ENCODE measurements at places on chromosomes 13 and 19.

DNA sequence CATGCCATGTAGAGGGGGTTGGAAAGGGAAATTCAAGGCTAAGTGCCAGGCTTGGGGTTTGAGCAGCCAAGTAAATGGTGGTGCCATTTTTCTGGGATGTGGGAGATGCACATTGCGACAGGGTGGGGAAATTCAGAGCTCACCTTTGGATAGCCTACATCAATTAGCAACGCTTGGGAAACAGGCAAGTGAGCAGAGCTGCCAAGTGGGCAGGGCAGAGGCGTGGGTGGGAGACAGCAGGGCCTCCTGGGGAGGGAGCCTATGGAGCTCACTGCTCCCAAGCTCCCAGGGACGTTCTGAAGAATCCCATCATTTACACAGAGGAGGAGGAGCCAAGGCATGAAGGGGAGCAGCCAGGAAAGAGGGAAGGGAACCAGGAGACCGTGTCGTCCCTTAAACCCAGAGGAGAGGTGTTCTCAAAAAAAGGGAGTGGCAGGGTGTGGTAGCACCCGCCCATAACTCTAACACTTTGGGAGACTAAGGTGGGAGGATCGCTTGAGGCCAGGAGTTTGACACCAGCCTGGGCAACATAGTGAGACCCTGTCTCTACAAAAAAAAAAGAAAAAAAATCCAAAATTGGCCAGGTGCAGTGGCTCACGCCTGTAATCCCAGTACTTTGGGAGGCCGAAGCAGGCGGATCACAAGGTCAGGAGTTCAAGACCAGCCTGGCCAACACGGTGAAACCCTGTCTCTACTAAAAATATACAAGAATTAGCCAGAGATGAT is 11.5 kb upstream of the CCNE1 start:
- no peak for DNase-seq

- DNase-seq: no peak
These were observed 42.7 kb downstream of the SERP2 start for GRCh38 chr13:44416301-44416700.

GRCh38 chr19:11486661-11487503 is 6.0 kb upstream of the ELAVL3 start:
- no peak for DNase-seq

- no peak for DNase-seq
These were observed 3.6 kb downstream of the C2CD4C start for GRCh38 chr19:405121-405965.

DNA sequence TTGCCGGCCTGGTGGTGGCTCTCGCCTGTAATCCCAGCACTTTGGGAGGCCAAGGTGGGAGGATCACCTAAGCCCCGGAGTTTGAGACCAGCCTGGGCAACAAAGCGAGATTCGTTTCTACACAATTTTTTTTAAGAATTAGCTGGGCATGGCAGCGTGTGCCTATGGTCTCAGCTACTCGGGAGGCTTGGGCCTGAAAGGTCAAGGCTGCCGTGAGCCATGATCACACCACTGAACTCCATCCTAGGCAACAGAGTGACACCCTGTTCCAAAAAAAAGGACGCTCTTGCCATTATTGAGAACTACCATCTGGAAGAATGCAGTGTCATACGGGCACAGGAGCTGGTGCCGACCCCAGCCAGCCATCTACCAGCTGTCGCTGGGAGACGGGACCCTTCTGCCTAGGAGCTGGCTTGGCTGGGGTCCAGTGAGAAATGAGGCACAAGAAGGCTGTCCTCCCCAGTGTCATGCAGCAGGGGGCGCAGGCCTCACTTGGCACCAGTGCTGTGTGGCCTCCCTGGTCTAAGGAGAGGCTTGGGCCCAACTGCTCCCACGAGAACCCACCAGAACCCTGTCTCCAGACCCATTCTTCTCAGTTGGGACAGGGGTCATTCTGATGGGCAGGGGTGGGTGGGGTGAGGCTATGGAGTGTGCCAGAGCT is 12.2 kb upstream of the RELB start:
- DNase-seq: no peak

- no peak for DNase-seq
These were observed 24.4 kb upstream of the CSNK1A1L start for GRCh38 chr13:37129866-37130265.

- no peak for DNase-seq
These were observed at the start of gene KCTD4 for GRCh38 chr13:45200701-45201232. Gene KCTD4, minus strand, starts transcription at chr13:45201045. Its CDS starts 6,478 bp downstream, at chr13:45194567.

DNA sequence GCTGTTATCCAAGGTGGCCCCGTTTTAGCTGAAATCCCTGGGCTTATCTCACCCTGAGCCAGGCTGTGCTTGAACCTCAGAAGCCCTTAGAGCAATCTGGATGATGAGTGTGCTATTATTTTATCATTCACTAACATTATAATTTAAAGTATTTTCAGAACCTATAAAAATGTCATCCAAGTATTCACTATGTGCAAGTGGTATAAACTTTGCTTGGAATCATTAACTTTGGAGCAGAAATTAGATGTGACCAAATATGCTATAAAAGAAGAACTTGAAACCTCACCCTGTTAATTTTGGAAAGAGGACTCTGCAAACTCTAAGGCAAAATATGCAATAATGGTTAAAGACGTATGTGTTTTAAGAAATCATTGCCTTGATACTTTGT is 147.5 kb downstream of the USP12 start:
- no peak for DNase-seq

Measured in HS-5 (cell line).